NCI-H1092 (cell line): ENCODE measurements at places on chromosomes 3 and 15.

DNA sequence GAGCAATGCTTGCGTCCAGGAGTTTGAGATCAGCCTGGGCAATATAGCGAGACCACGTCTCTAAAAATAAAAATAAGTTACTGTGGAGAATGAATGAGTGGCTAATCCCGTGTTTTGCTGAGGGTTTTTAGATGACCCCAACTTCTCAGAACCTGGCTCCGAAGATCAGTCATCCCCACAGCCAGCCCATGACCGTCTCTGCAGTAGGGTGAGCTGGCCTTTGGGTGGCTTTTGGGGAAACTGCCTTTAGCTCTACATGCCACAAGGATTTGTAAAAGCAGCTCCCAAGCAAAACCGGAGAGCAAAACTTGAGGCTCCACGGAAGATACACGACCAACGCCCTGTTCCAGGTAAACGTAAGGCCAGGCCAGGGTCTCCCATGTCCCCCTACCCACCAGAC lies 39.2 kb upstream of the TFRC start:
- no peak for DNase-seq

GRCh38 chr3:8095724-8096123 lies 405.9 kb upstream of the LMCD1 start:
- DNase-seq, result no peak

GRCh38 chr3:21109056-21109455 lies 642.0 kb downstream of the ZNF385D start:
- no peak for DNase-seq

DNA sequence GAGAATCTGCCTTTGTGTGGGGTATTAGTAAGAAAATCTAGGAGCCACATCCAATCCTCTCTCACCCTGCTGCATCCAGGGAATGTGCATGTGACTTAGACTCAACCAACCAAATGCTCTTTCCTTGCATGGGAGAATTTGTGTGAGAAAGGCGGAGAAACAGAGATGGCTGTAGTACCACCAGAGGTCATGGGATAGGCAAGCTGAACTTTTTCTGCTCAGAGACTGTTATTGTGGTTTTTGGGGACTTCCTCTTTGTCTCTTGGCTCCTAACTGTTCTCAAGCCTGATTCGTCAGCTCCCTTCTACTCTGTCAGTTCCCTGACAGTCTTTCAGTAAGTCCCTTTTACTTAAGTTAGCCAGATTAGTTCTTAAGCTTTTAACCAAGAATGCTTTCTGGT lies 2.6 kb upstream of the ZSCAN2 start:
- no peak for DNase-seq

- DNase-seq, result no peak
Observed at GRCh38 chr3:3433711-3434110, 254.2 kb upstream of the CRBN start.

GRCh38 chr3:89447243-89447642 lies 339.8 kb downstream of the EPHA3 start:
- no peak for DNase-seq

DNA sequence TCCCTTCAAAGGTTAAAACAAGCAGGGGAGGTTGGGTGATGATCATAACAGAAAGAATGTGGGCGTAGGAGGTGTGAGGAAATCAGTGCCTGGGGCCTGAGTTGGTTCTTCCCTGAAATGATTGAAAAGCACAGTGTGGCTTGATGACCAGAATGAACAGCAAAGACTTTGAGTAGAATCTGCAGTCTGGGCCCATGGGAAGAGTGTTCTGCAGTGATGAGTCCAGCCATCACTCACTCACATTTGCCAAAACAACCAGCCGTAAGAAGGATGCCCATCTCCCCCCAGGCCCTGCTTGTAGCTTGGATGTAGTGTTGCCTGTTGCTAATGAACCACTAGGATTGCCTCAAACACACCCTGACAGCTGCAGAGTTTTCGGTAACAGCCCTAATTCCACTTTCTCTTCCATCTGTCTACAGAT lies 67.9 kb downstream of the VGLL3 start:
- no peak for DNase-seq

- DNase-seq, result no peak
Observed at GRCh38 chr15:44243141-44243540, 45.4 kb upstream of the GOLM2 start.

GRCh38 chr3:66473692-66474091 lies 27.1 kb downstream of the LRIG1 start:
- no peak for DNase-seq

GRCh38 chr15:23671481-23671880 lies 15.6 kb downstream of the NDN start:
- DNase-seq, result no peak

DNA sequence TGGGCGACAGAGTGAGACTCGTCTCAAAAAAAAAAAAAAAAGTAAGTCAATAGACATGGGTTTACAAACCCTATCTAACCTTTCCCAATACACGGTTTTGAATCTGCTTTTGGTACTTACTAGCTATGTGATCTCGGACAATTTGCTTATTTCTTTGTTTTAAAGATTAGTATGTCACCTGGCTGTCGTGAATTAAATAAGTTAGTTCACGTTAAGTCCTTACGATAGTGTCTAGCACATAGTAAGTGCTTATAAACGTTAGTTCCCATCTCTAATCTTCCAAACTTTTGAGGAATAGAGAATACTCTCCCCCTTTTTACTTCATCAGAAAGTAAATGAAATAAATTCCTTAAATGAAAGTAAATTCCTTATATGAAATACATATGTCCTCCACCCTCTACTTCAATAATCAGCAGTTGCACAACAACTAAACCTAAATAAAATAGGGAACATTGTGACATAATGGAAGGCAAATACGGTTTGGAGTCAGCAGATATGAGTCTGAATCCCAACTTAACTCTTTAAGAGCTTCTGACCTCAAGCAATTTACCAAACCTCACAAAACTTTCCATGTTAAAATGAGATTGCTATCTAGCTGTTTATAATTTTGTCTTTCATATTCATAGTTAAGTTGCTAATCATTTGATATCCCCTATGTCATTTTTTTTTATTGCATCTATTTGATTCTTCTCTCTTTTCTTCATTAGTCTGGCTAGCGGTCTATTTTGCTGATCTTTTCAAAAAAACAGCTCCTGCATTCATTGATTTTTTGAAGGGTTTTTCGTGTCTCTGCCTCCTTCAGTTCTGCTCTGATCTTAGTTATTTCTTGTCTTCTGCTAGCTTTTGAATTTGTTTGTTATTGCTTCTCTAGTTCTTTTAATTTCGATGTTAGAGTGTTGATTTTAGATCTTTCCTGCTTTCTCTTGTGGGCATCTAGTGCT lies 134.6 kb downstream of the PEAK1 start:
- DNase-seq, result no peak

- DNase-seq, result no peak
Observed at GRCh38 chr3:183298701-183299153, 45.7 kb downstream of the B3GNT5 start.

DNA sequence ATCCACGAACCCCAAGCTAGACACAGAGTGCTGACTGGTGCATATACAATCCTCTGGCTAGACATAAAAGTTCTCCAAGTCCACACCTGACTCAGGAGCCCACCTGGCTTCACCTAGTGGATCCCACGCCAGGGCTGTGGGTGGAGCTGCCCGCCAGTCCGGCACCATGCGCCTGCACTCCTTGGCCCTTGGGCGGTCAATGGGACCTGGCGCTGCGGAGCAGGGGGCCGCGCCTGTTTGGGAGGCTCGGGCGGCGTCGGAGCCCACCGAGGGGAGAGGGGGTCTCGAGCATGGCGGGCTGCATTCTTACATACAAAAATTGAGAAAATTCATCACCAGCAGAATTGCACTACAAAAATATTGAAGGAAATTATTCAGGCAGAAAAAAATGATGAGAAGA lies 120.7 kb upstream of the FAN1 start:
- DNase-seq, result no peak
